ENCODE measurements at places on chromosomes 5 and 9.
A peak's percentile ranks its signal among the peaks of the same experiment; 100 is the strongest.

- H3K36me3 ChIP-seq, result no peaks in the 10 kb centered on the region
- no peaks in the 10 kb centered on the region for H3K27me3 ChIP-seq
- H3K4me1 ChIP-seq, result no peaks in the 10 kb centered on the region
- DNase-seq, result no peak
- H3K27ac ChIP-seq, result no peak overlapping the region
- H3K4me3 ChIP-seq, result no peak overlapping the region
These were observed 27.6 kb downstream of the SGCD start for GRCh38 chr5:156354571-156354970.

- no peak for DNase-seq
- H3K27me3 ChIP-seq, result no peaks in the 10 kb centered on the region
These were observed 373 bp downstream of the FBXW5 start for GRCh38 chr9:136944212-136944518.

- DNase-seq, result no peak
These were observed 424.0 kb upstream of the RGMB start for GRCh38 chr5:98349251-98349989.

DNA sequence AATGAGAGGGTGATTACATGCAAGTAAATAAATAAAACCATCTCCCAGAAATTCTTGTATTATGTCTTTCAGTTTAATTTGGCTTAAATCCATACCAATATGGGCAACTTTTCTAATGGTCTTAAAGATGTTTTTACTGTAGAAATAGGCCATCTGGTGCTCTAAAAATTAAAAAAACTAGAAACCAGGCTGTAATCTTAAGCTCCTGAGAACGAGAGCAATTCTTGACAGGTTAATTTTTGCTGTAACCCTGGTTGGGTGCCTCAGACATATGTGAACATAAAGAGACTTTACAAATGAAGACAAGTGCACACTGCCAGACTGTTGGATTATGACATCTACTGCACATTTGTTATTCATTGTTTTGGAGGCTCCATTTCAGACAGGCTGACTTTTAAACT lies 246.8 kb upstream of the DAB2 start:
- H3K27ac ChIP-seq, result no peak overlapping the region
- no peaks in the 10 kb centered on the region for H3K4me1 ChIP-seq
- no peak overlapping the region for H3K4me3 ChIP-seq
- H3K27me3 ChIP-seq, result no peaks in the 10 kb centered on the region
- no peaks in the 10 kb centered on the region for H3K36me3 ChIP-seq

DNA sequence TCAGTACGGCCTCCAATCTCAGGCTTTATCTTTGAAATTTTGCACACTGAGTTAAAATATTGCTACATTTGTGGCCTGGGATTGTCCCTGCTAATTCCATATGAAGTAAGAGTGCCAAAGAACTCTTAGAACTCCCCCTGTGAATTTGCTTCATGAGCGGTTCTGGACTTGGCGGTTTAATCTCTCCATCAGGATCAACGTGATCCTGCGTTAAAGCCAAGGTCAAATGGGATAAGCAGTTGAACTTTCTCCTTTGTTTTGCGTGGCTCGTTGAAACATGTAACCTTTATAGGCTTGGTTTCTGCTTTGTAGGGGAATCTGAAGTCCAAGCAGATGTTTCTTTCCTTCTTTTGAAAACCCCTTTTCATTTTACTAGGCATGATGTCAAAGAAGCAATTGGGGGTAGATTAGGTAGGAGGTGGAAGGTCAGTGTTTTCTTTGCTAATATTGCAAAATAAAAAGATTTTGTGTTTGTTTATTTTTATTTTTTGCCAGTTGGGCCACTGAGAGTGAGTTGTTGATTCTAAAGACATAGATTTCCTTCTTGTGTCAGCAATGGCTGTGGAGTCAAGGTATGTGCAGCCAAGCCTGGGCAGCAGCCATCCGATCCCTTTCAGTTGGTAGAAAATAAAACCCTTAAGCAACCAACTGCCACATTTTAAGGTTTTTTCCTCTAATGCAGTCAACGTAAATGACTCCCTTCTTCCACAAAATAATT lies 390.8 kb downstream of the NNT start:
- no peak overlapping the region for H3K27ac ChIP-seq
- H3K4me3 ChIP-seq, result no peak overlapping the region
- no peaks in the 10 kb centered on the region for H3K27me3 ChIP-seq
- H3K36me3 ChIP-seq, result no peaks in the 10 kb centered on the region
- H3K4me1 ChIP-seq, result no peaks in the 10 kb centered on the region
- DNase-seq, result no peak

- no peak overlapping the region for H3K27ac ChIP-seq
- no peaks in the 10 kb centered on the region for H3K4me1 ChIP-seq
- H3K36me3 ChIP-seq, result no peaks in the 10 kb centered on the region
- no peaks in the 10 kb centered on the region for H3K27me3 ChIP-seq
These were observed 405.8 kb upstream of the ADAMTS16 start for GRCh38 chr5:4734348-4734747.

GRCh38 chr5:3657364-3658022 lies 61.9 kb downstream of the IRX1 start:
- H3K4me3 ChIP-seq, result no peak overlapping the region
- H3K4me1 ChIP-seq, result no peaks in the 10 kb centered on the region
- H3K27ac ChIP-seq, result no peak overlapping the region

DNA sequence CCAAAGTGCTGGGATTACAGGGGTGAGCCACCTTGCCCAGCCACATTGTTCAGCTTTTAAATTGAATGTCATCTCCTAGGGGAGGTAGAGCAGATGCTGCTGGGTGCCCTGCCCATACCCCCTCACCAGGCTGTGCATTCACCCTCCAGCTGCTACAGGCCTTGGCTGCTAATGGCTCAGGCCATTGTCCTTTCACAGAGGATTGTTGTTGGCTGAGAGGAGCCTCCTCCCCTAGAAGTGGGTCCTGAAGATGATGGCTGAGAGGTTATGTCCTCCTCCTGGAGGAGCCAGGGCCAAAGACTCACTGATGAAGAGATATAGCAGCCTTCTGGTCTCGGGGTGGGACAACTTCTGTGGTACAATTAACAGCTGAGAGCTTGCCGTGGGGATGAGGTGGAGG lies 74.6 kb downstream of the PHAX start:
- H3K27ac ChIP-seq, result no peak overlapping the region
- H3K36me3 ChIP-seq, result no peaks in the 10 kb centered on the region
- H3K27me3 ChIP-seq, result no peaks in the 10 kb centered on the region
- no peak overlapping the region for H3K4me3 ChIP-seq
- H3K4me1 ChIP-seq, result no peaks in the 10 kb centered on the region

GRCh38 chr5:139212486-139212885 lies 14.3 kb upstream of the SIL1 start:
- H3K4me1 ChIP-seq, result peaks cover 4% of the 10 kb centered on the region
- H3K4me3 ChIP-seq, result no peak overlapping the region
- no peak for DNase-seq
- H3K36me3 ChIP-seq, result no peaks in the 10 kb centered on the region

DNA sequence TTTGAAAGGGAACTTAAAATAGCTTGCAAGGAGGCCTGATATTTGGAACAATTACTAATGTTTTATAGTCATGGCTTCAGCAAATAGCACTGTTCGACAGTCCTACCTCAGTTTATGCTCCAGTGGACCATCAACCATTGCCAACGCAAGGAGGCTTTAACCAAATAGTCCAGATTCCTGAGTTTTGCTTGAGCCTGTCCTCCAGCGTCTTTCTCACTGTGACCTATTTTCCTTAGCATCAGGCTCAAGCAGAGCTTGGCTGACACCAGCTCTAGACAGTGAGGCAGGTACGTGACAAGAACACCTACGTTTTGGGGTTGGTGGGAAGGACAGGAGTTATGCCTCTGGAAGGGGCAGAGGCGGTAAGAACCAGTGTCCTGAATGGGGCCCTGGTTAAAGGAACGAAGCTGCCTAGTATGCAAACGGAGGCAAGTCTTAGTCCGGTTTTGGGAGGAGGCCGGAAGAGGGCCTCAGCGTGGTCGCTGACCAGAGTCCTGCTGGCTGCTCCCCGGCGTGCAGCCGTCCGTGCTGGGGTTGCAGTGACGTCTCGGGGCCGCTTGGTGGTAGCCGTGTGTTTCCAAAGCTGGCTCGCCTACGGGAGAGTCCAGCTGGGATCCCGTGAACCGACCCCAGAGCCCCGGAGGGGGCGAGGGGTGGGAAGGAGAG lies 998 bp upstream of the FGF18 start:
- H3K4me3 ChIP-seq, result peak overlapping the region; percentile 33
- H3K27ac ChIP-seq, result no peak overlapping the region
- peaks cover 26% of the 10 kb centered on the region for H3K4me1 ChIP-seq
- H3K27me3 ChIP-seq, result peaks cover 4% of the 10 kb centered on the region
- no peaks in the 10 kb centered on the region for H3K36me3 ChIP-seq

GRCh38 chr9:87099407-87099806 lies 152.1 kb upstream of the GAS1 start:
- no peaks in the 10 kb centered on the region for H3K36me3 ChIP-seq
- H3K4me1 ChIP-seq, result no peaks in the 10 kb centered on the region
- H3K27ac ChIP-seq, result no peak overlapping the region
- DNase-seq, result no peak
- no peaks in the 10 kb centered on the region for H3K27me3 ChIP-seq

GRCh38 chr9:16434526-16434925 lies 435.9 kb downstream of the BNC2 start:
- H3K36me3 ChIP-seq, result peaks cover 7% of the 10 kb centered on the region
- no peaks in the 10 kb centered on the region for H3K4me1 ChIP-seq
- H3K4me3 ChIP-seq, result no peak overlapping the region
- H3K27me3 ChIP-seq, result no peaks in the 10 kb centered on the region
- no peak for DNase-seq

- H3K36me3 ChIP-seq, result no peaks in the 10 kb centered on the region
- DNase-seq, result peak; percentile 79
- no peak overlapping the region for H3K27ac ChIP-seq
These were observed 19.2 kb upstream of the SHB start for GRCh38 chr9:38088006-38088925.

DNA sequence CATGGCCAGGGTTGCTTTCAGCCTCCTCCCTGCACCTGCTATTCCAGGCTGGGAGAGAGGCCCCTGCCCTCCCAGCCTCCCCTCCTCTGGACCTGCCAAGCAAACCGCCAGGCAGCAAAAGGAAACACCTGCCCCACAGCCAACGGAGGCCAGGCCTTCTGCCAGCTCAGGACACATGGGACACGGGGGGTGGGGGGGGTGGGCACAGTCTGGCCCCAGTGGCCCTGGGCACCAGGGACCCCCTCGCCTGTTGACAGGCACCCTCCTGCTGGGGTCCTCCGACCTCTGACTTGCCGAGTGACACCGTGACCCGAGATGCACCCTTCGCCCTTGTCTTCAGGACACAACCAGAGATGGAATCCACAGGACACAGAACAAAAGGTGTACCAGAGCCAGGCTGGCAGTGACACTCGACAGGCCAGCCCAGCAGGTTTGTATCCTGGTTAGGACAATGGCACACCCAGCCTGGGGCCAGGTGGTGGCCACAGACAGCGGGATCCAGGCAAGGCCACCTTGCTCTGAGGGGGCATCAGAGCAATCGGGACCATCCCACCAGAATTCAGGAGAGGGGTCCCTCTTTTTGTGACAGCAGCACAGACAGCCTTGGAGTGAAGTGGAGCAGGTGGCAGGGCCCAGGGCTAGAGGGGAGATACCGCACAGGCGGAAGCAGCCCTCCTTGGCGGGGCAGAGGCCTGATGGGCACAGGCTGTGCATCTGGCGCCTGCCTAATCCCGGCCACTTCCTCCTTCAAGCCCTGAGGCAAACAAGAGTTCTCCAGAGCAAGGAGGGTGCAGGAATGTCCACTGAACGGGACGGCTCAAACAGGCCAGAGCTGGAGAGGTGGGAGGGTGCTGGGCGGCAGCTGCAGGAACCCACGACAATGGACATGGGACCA lies 1.3 kb upstream of the TMEM210 start:
- H3K27me3 ChIP-seq, result peaks cover 8% of the 10 kb centered on the region
- H3K4me1 ChIP-seq, result peaks cover 27% of the 10 kb centered on the region
- no peak for DNase-seq
- H3K36me3 ChIP-seq, result no peaks in the 10 kb centered on the region
- H3K4me3 ChIP-seq, result no peak overlapping the region

- no peaks in the 10 kb centered on the region for H3K27me3 ChIP-seq
- H3K4me3 ChIP-seq, result no peak overlapping the region
- H3K27ac ChIP-seq, result no peak overlapping the region
- no peaks in the 10 kb centered on the region for H3K36me3 ChIP-seq
- no peak for DNase-seq
These were observed 42.0 kb upstream of the ENTREP1 start for GRCh38 chr9:69283003-69283402.

GRCh38 chr9:127562279-127562796 lies 49.7 kb upstream of the STXBP1 start:
- H3K27ac ChIP-seq, result peak overlapping the region; percentile 97
- H3K4me3 ChIP-seq, result peak overlapping the region; percentile 18
- H3K27me3 ChIP-seq, result no peaks in the 10 kb centered on the region
- peaks cover 100% of the 10 kb centered on the region for H3K4me1 ChIP-seq
- no peak for DNase-seq

DNA sequence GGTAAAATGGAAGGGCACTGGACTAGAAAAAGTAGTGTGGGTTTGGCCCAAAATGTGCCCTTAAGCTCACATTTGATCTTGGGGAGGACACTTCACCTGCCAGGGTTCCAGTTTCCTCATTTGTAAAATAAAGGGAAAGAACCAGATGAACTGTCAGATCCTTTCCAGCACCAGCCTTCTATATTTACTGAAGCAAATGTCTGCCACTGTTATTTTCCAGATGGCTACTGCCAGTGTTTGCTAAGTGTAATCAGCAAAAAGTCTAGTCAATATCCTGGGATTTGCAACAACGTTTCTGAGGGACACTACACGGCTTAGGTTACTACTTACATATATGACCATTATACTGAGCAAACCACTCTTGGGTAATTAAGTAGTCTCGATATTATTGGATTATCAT lies 340.3 kb downstream of the KCNN2 start:
- H3K36me3 ChIP-seq, result no peaks in the 10 kb centered on the region
- H3K27me3 ChIP-seq, result no peaks in the 10 kb centered on the region
- no peak overlapping the region for H3K4me3 ChIP-seq
- H3K4me1 ChIP-seq, result no peaks in the 10 kb centered on the region

- DNase-seq, result no peak
- H3K27me3 ChIP-seq, result no peaks in the 10 kb centered on the region
- H3K4me1 ChIP-seq, result peaks cover 6% of the 10 kb centered on the region
- peak overlapping the region; percentile 24 for H3K27ac ChIP-seq
- no peaks in the 10 kb centered on the region for H3K36me3 ChIP-seq
- no peak overlapping the region for H3K4me3 ChIP-seq
These were observed 51.8 kb downstream of the ATG10 start for GRCh38 chr5:82023644-82024043.

DNA sequence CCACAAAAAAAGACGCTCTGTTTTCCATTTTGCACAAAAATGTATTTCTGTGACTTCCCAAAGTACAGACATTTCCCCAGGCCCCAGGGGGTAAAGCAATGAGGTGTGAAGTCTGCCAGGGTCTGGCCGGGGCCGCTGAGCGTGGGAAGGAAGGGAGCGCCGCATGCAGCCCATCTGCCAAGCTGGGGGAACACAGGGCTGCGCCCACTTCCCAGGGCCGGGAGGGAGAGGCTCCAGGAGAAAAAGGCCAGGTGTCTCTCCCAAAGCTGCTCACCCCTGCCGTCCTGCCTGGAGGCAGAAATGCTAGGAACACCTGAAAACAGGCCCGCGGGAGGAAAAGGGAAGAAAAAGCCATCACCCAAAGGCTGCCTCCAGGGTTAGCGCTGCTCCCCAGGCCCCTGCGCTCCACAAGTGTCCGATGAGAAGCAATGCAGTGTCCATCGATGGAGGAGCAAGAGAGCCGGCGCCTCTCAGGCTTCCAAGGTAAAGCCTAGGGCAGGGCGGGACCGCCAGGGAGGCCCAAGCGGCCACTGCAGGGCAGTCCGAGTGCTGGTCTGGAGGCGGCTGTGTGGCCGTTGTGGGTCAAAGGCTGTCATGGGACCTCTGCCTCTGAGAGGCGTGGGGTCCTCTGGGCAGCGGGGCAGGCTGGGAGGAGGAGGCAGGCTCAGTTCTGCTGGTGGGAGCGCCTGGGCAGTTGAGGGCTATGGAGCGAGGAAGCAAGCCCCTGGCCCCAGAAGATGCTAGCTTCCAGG lies 6.0 kb upstream of the ZDHHC12 start:
- DNase-seq, result no peak
- peaks cover 3% of the 10 kb centered on the region for H3K4me1 ChIP-seq
- no peaks in the 10 kb centered on the region for H3K27me3 ChIP-seq
- H3K27ac ChIP-seq, result no peak overlapping the region

Data from vagina (tissue), 2 donors.